RWPE2 (cell line): ENCODE measurements at places on chromosomes 3 and 15.

DNA sequence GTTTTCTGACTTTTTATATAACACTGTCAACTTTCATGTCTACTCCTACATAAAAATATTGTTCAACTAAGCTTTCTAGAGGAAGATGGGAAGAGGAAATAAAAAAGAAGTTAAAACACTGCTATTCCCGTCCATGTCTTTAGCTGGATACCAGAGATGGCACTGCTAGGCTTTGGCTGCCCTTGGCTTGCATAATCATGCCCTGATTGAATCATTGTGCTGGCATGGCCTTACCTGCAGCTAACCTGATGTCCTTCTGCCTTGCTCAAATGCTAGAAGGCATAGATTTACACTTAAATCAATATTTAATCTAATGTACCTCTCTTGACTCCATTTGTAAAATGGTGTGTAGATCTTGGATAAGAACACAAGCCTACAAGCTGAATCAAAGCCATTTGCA is 539.7 kb upstream of the IL12A start:
- H3K27me3 ChIP-seq, result no peaks in the 10 kb centered on the region
- H3K36me3 ChIP-seq, result no peaks in the 10 kb centered on the region
- H3K4me3 ChIP-seq, result no peak overlapping the region
- no peak for DNase-seq
- H3K27ac ChIP-seq, result no peak overlapping the region

- peaks cover 22% of the 10 kb centered on the region for H3K36me3 ChIP-seq
- peak overlapping the region; percentile 7 for H3K27ac ChIP-seq
- DNase-seq, result no peak
- no peak overlapping the region for H3K4me3 ChIP-seq
- H3K27me3 ChIP-seq, result no peaks in the 10 kb centered on the region
Measured at GRCh38 chr15:41969851-41970431, 2.4 kb downstream of the EHD4 start.

- no peak overlapping the region for H3K4me3 ChIP-seq
- H3K36me3 ChIP-seq, result no peaks in the 10 kb centered on the region
- DNase-seq, result no peak
Measured at GRCh38 chr15:53658255-53658654, 101.2 kb downstream of the WDR72 start.

GRCh38 chr15:93706495-93707292 is 524.7 kb upstream of the MCTP2 start:
- no peaks in the 10 kb centered on the region for H3K36me3 ChIP-seq
- H3K4me3 ChIP-seq, result no peak overlapping the region
- H3K27me3 ChIP-seq, result no peaks in the 10 kb centered on the region
- no peak for DNase-seq
- peak overlapping the region; percentile 34 for H3K27ac ChIP-seq
- peaks cover 27% of the 10 kb centered on the region for H3K4me1 ChIP-seq

DNA sequence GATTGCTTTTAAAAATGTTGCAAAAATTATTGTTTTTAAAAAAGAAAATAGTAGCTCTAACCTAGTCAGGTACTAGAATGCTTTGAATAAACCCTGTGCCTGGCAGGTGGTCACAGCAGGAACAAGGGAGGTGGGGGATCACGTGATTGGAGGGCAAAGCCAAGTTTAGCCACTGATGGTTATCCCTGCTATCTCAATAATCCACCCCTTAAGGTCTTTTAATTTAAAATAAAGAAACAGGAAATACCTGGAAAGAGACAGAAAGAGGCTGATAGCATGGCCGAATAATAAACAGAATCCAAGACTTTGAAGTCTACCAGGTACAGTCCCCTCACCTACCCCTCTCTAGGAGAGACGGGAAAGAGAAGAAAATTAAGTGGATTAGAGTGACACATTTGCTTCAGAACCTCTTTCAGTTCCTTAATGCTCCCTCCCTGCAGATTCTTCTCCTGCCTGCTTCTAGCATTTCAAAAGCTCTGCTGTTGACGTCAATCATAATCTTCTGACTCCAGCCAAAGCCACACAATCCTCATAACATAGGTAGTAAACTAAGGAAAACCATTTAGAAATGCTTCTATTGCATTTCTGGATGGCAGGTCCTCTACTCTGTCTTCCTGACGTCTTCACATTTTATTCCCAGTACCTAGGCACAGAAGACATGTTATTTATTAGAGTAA is 303.4 kb upstream of the MME start:
- no peaks in the 10 kb centered on the region for H3K36me3 ChIP-seq
- no peaks in the 10 kb centered on the region for H3K4me1 ChIP-seq
- H3K27me3 ChIP-seq, result no peaks in the 10 kb centered on the region

GRCh38 chr3:42052484-42053351 is 38.4 kb upstream of the TRAK1 start:
- no peaks in the 10 kb centered on the region for H3K36me3 ChIP-seq
- no peaks in the 10 kb centered on the region for H3K27me3 ChIP-seq
- peaks cover 13% of the 10 kb centered on the region for H3K4me1 ChIP-seq
- no peak overlapping the region for H3K27ac ChIP-seq
- H3K4me3 ChIP-seq, result no peak overlapping the region

GRCh38 chr3:129676985-129677384 is 70.5 kb upstream of the PLXND1 start:
- H3K4me1 ChIP-seq, result peaks cover 5% of the 10 kb centered on the region
- no peak overlapping the region for H3K4me3 ChIP-seq
- H3K36me3 ChIP-seq, result no peaks in the 10 kb centered on the region; the same call in 1 of the 2 replicates
- no peaks in the 10 kb centered on the region for H3K27me3 ChIP-seq
- no peak for DNase-seq

DNA sequence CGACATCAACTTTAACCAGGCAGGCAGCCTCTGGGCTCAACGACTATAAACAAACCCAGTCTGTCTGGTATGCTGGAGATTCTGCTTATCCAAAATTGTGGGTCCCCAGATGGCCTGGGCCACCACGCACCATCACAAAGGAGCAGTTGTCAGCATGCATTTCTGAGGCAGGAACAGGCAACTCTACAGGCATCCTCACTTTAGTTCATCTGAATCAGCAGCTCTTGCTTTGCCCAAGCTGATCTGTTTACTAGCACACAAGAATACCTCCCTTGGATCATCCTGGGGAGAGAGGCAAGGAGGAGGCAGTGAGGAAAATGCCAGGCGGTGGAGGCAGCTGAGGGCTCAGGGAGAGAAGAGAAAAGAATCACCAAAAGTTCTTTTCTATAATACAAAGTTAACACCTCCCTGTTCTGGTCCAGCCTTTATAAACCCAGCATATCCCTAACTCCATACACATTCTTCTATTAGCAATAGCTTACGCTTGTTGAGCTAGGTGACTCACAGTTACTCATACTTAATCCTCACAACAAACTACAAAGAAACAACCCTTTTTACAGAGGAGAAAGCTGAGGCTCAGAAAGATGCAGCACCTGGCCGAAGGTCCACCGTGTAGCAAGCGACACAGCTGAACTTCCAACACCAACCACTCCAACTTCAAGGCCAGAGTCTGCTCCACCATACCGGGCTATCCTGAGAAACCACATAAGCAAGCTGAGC is 33.6 kb downstream of the ZDHHC3 start:
- peak overlapping the region; percentile 8 for H3K27ac ChIP-seq
- no peaks in the 10 kb centered on the region for H3K27me3 ChIP-seq
- H3K4me3 ChIP-seq, result no peak overlapping the region
- H3K36me3 ChIP-seq, result peaks cover 66% of the 10 kb centered on the region
- no peak for DNase-seq

- H3K27ac ChIP-seq, result peak overlapping the region; percentile 7
- no peaks in the 10 kb centered on the region for H3K4me1 ChIP-seq
- peaks cover 16% of the 10 kb centered on the region for H3K27me3 ChIP-seq
- no peak overlapping the region for H3K4me3 ChIP-seq
- DNase-seq, result no peak
Measured at GRCh38 chr3:50189274-50189673, 2.1 kb upstream of the GNAT1 start.

DNA sequence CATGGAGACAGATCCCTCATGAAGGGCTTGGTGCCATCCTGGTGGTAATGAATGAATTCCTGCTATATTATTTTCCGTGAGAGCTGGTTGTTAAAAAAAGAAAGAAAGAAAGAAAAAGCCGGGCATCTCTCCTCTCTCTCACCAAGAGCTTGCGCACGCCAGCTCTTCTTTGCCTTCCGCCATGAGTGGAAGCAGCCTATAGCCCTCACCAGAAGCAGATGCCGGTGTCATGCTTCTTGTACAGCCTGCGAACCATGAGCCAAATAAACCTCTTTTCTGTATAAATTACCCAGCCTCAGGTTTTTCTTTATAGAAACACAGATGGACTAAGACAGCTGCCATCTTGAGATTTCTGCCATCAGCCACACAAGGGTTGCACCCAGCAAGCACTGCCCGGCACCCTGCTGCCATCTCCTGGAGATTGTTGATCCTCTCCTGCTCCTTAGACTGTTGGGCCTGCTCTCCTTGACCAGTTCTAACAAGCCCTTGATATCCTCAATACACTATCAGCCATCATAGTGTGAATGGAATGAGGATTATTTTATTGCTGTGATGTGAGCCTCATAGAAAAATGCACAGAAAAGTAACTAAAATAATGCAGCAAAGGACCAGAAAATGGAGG is 3.5 kb upstream of the AHSG start:
- peaks cover 3% of the 10 kb centered on the region for H3K4me1 ChIP-seq
- H3K27me3 ChIP-seq, result no peaks in the 10 kb centered on the region
- DNase-seq, result no peak
- no peak overlapping the region for H3K4me3 ChIP-seq
- no peaks in the 10 kb centered on the region for H3K36me3 ChIP-seq

DNA sequence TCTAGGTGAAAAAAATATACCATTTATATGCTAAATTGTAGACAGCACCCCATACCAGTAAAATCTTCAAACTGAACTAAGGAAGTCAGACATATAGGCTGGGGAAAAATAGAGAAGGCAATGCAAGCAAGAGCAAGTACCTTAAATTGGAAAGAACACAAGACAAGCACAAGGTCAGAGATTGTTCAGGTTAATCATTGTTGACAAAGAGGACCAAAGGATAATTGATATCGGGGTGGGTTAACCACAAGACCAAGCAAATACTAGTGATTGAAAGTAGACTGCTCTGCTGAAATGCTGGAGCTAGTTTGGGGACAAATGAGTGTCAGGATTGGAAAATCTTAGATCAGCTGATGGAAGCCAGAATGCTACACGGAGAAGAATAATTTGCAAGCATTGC is 499.8 kb downstream of the ROBO2 start:
- H3K27me3 ChIP-seq, result no peaks in the 10 kb centered on the region
- no peak overlapping the region for H3K27ac ChIP-seq
- H3K4me1 ChIP-seq, result no peaks in the 10 kb centered on the region
- no peak overlapping the region for H3K4me3 ChIP-seq

DNA sequence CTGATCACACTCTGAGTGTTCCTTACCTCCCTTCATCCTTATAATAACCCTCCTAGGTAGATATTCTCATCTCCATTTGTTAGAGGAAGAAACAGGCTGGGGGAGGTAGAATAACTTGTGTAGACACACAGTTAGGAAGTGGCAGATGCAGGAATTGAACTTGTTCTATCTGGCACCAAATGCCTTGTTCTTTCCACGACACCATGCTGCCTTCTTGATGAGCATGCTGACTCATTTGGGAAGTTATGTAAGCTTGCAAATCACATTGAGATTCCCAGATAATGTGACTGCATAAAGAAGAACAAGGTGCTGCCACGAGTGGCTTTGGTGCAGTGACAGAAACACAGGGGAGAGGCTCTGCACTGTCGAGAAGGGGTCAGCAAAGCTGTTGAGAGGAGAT is 27.5 kb upstream of the NDUFB4 start:
- no peaks in the 10 kb centered on the region for H3K27me3 ChIP-seq
- H3K27ac ChIP-seq, result no peak overlapping the region
- no peaks in the 10 kb centered on the region for H3K4me1 ChIP-seq
- H3K4me3 ChIP-seq, result no peak overlapping the region
- DNase-seq, result no peak

- H3K27me3 ChIP-seq, result no peaks in the 10 kb centered on the region
- 0 out of 2 replicates have a peak, but pooled peaks cover under 1% of the 10 kb centered on the region for H3K36me3 ChIP-seq
- no peak for DNase-seq
- peaks cover 4% of the 10 kb centered on the region for H3K4me1 ChIP-seq
- no peak overlapping the region for H3K27ac ChIP-seq
Measured at GRCh38 chr3:128875556-128876120, 3.8 kb upstream of the ACAD9 start.

- peaks cover 10% of the 10 kb centered on the region for H3K4me1 ChIP-seq
- H3K36me3 ChIP-seq, result no peaks in the 10 kb centered on the region
- no peaks in the 10 kb centered on the region for H3K27me3 ChIP-seq
Measured at GRCh38 chr3:12470111-12470510, 14.2 kb upstream of the TSEN2 start.

DNA sequence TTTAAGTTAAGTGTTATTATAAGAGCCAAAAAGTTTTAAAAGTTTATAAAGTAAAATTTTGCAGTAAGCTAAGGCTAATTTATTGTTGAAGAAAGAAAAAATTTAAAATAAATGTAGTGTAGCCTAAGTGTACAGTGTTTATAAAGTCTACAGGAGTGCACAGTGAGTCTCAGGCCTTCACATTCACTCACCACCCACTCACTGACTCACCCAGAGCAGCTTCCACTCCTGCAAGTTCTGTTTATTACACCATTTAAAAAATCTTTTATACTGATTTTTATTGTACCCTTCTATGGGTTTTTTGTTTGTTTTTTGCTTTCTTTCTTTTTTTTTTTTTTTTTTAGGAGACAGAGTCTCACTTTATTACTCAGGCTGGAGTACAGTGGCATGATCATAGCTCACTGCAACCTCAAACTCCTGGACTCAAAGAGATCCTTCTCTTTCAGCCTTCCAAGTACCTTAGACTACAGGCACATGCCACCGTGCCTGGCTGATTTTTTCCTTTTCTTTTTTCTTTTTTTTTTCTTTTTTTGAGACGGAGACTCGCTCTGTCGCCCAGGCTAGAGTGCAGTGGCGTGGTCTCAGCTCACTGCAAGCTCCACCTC is 25.9 kb downstream of the CSTA start:
- peaks cover 6% of the 10 kb centered on the region for H3K4me1 ChIP-seq
- H3K27me3 ChIP-seq, result no peaks in the 10 kb centered on the region
- no peaks in the 10 kb centered on the region for H3K36me3 ChIP-seq
- no peak overlapping the region for H3K4me3 ChIP-seq
- no peak for DNase-seq
